EH (cell line): ENCODE measurements at places on chromosomes 11 and 22.

DNA sequence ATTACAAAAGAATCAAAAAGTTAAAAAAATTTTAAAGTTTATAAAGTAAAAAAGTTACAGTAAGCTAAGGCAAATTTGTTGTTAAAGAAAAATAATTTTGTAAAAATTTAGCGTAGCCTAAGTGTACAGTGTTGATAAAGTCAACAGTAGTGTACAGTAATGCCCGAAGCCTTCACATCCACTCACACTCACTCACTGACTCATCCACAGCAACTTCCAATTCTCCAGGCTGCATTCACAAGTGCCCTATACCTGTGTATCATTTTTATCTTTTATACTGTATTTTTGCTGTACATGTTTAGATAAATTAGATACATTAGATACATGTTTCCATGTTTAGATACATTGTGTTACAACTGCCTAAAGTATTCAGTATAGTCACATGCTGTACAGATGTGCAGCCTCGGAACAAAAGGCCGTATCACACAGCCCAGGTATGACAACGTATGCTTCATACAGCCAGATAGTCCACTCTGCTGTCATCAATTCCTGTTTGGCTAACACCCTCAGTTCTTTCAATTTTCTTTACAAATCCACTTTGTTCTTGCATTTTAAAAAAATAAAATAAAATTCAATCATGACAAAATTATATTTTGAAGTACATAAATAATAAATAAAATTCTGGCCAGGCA lies 80.7 kb downstream of the RBFOX2 start:
- DNase-seq: peak; percentile 23

- DNase-seq: no peak
Observed at GRCh38 chr11:125404157-125404810, 91.8 kb downstream of the FEZ1 start.

DNA sequence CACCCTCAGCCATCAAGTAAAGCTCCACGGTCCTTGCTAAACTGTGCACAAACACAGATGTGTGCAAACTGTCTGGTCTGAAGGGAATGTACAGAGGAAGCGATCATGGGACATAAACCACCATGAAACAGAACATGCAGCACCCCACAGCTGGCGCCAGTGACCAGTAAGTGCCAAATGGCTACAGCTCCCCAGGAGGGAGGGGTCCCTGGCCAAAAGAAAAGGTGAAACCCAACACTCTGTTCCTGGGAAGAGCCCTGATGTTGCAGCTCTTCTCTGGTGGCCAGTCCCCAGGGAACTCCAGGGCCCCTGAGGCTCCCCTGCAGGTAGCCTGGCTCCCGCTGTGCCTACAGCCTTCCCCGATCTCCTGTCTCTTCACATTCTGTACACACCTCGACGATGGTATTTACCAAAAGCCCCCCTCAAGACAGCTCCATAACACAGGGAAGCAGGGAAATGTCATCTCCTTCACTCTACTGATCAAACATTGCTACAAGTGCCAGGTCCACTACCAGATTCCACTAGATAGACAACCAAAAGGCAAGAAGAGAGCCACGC lies 2.9 kb downstream of the DGCR6L start:
- no peak for DNase-seq

- DNase-seq: no peak
Observed at GRCh38 chr11:82007521-82007920, 726.1 kb downstream of the FAM181B start.

DNA sequence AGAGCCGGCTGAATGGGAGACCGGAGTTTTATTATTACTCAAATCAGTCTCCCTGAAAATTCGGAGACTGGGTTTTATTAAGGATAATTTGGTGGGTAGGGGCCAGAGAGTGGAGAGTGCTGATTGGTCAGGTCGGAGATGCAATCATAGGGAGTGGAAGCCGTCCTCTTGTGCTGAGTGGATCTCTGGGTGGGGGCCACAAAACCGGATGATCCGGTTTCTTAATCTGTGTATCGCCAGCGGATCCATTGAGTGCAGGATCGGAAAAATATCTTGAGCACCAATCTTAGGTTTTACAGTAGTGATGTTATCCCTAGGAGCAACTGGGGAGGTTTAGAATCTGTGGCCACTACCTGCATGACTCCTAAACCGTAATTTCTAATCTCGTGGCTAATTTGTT lies 886 bp upstream of the NIPSNAP1 start:
- DNase-seq: no peak

DNA sequence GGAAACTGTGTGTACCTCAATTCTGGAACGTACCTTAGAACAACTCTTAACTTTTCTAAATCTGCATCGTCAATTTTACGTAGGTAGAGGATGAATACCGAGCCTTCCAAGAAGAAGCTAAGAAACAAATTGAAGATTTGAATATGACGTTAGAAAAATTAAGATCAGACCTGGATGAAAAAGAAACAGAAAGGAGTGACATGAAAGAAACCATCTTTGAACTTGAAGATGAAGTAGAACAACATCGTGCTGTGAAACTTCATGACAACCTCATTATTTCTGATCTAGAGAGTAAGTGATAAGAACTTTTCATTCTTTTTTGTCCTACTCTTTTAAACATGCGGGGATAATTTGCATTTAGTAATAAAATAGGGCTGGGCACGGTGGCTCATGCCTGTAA lies 53.5 kb downstream of the SPECC1L start:
- DNase-seq: no peak

- DNase-seq: peak; percentile 93
Observed at GRCh38 chr11:12167061-12168000, 56.9 kb downstream of the MICAL2 start.

DNA sequence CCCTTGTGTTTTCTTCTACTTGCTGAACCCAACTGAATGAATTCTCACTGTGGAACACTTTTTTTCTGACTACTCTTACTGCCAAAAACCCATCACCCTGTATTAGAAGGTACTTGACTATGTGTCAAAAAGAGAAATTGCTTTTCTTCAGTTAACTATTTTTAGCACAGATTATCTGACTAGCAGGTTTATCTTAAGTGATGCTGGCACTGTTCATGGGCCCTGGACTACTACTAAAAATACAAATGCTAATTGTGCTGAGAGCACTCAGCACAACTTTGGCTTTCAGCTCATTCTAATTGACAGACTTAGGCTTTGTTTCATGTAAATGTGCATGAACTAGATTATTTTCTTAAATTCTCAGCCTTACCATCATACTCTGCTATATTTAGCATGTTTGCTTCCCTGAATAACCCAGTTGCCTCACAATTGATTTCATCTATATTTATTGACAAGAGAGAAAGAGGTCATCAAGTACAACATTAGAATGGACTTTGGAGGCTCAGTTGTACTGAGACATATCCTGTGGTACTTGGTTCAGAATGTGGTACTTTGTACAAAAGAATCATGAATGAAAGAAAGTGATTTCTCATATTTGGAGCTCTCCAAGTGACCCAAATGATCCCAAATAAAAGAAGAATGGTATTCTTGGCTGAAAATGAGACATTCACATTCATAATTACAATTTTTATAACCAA lies 478.3 kb downstream of the KCNA4 start:
- DNase-seq: no peak

GRCh38 chr11:73598719-73599379 lies 937 bp upstream of the FAM168A start:
- DNase-seq: no peak

DNA sequence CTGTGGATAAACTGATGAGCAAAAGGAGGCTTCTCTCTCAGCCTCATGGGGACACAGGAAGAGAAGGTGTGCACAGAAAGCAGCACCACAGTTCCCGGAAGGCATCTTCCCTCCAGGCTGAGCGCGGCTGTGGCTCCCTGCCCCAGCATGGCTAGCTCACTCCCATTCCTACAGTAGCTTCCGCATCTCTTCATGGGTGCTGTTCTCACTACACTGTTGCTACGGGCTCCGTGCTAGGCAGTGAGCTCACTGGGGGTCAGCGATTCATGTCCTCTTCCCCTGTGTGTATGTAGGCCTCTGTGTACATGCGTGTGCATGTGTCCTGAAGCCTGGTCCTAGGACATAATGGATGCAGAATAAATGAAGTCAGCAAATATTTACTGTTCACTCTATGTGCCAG lies 64.3 kb downstream of the MICAL3 start:
- DNase-seq: no peak

GRCh38 chr11:117179048-117179999 lies 781 bp downstream of the SIDT2 start:
- peak; percentile 70 for DNase-seq

- peak; percentile 47 for DNase-seq
Observed at GRCh38 chr11:94183886-94184264, 55.2 kb downstream of the PANX1 start.

DNA sequence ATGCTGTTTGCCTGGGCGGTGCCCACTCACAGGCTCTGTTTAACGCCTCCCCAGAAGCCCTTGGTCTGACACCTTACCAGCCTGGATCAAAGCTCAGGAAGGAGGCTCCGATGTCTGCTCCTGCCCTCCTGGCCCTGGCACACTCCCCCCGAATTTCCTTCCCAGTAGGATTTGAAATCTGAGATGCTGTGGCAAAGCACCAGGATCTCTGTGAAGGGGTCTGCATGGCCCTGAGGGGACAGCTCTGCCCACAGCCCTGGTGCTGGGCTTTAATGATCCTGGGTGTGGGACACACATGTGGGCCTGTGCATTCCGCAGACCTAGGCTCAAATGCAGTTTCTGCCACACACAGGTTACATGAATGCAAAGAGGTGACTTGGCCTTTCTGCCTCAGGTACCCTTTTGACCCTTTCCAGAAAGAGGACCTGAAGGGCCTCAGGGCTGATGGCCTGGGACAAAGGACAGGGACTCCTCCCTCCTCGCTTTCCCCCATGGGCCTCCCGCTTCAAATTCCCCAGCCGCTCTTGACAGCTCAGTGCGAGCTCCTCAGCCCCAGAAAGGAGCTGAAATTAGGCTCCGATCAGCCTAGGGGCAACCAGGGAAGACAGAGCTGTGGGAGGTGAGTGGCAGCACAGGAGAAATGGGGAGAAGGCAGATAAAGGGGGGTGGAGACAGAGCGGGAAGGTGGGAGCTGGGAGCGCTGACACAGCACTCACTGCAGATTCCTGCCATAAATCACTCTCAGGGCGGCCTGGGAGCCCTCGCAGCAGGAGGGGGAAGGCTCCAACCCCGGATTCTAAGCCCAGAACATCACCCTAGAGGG lies 41.3 kb downstream of the TRIM29 start:
- no peak for DNase-seq

- peak; percentile 77 for DNase-seq
Observed at GRCh38 chr11:82995754-82996398, 75.8 kb downstream of the RAB30 start.

DNA sequence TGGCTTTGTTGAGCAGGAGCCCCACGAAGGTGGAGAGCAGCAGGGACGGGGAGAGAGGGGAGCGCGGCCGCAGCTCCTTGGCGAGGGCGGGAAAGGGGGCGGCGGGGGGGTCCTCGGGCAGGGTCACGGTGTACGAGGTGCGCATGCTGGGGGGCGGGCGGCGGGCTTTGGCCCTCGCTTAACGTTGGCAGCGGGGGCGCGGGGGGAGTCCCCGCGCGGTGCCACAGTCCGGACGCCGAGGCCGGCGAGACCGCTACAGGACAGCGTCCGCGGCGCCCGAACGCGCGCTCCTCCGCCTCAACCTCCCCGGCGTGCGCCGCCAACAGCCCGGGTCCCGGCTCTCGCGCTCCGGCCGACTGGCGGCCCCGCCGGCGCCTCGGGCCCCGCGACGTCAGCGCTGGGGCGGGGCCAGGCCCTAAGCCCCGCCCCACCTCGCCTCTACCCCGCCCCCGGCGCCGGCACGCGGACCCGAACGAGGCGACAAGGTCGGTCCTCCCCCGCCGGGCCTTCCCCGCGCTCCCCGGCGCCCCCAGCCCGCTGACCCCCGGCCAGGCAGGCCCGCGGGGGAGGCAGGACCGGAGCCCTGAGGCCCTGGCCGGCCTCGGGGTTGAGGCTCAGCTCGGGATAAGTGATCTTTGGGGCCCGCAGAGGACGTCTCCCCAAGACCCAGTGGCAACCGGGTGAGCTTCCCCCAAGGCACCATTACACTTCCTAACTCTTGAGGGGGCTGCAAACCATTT lies 17.5 kb downstream of the USP2 start:
- DNase-seq: peak; percentile 57

DNA sequence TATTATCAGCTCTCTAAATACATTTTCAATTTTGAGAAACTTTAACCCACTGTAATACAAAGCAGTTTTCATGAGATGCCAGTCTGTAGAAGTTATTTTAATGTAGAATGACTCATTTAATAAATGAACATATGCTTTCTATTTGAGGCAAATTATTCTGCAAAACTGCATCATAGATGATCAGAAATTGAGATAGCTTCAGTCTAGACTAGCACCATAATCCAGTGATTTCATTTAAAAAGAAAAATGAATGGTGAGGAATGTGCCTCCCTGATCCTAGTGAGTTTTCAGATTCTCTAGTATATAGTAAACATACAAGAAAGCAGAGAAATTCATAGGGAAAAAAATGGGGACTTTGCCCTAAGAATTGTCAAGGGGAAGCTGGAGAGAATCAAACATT lies 66.1 kb downstream of the OR5AK2 start:
- no peak for DNase-seq

DNA sequence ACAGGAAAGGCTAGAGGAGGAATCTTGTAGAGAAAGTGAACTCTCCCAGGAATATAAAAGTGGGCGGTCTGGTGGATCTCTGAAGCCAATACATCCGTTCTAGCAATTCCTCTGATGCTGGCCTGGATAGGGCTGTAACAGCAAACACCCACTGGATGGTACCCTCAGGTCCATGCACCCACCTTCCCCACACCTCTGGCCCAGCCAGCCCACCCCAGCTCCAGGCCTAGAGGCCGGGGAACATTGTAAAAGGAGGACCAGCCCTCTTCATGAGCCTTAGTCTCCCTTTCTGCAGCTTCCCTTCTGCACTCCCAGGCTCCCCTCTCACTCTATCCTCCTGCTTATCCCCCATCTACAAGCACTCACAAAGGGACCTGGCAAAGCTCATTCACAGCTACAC lies 443.9 kb downstream of the BUD13 start:
- no peak for DNase-seq

- DNase-seq: peak; percentile 69
Observed at GRCh38 chr11:613369-613968, 2.3 kb downstream of the IRF7 start.

GRCh38 chr11:20208622-20209111 lies 48.4 kb upstream of the DBX1 start:
- no peak for DNase-seq

DNA sequence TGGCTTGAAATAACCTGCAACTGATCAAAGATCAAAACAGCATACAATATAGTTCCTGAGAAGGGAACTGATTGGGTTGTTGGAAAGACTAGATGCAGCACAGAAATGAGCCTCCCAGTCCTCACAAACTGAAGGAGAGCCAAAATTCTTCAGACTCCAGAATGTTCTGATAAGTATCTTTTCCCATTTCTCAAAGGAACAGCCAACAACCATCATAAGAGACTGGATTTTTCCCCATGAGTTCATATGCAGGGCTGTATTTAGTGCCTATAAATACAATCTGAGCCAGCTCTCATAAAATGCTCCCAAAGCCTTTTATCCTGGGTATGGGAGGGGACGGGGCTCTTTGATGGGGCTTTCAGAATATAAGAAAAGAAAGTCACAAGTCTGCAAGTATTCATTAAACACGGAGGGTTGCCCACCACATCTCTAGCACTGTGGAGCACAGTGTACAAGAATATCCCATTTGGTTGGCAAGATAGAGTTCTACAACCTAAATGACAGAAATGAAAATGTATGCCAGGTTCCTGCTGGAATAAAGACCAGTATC lies 50.7 kb upstream of the LYVE1 start:
- peak; percentile 74 for DNase-seq
